ENCODE measurements at places on chromosomes 7 and 10.
A peak's percentile ranks its signal among the peaks of the same experiment; 100 is the strongest.

- DNase-seq: no peak
These were observed 106.0 kb downstream of the COL26A1 start for GRCh38 chr7:101468546-101469275.

DNA sequence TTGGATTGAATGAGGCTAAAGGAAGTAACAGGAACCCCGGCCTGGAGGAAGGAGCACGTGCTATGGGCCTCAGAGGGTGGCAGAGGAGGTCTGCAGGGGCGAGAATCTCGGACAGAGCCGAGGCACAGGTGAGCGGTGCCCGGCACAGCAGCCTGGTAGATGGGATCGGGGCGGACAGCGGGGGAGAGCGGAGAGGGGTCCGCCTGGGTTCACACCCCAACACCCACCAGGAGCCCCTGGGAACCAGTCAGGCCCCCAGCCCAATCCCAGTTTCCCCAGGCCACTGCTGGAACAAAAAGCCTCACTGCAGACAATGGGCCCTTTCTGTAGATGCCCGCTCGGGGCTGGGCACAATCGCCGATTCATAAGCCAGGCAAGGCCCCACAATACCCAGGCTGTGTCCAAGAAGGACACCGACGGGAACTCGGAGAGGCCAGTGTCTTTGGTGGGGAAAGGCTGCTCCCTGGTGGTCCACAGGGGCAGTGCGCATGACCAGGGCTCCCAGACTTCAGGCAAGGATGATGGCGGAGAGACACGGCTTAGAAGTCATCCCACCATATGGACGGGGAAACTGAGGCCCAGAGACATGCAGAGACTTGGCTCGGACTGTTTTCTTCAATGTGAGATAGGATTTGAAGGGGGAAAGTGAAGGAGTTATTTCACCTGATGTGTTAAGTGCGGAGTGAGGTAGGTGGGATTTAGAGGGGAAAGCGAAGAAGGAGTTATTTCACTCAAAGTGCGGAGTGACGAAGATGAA is 106.9 kb upstream of the GPR26 start:
- DNase-seq: peak; percentile 49

DNA sequence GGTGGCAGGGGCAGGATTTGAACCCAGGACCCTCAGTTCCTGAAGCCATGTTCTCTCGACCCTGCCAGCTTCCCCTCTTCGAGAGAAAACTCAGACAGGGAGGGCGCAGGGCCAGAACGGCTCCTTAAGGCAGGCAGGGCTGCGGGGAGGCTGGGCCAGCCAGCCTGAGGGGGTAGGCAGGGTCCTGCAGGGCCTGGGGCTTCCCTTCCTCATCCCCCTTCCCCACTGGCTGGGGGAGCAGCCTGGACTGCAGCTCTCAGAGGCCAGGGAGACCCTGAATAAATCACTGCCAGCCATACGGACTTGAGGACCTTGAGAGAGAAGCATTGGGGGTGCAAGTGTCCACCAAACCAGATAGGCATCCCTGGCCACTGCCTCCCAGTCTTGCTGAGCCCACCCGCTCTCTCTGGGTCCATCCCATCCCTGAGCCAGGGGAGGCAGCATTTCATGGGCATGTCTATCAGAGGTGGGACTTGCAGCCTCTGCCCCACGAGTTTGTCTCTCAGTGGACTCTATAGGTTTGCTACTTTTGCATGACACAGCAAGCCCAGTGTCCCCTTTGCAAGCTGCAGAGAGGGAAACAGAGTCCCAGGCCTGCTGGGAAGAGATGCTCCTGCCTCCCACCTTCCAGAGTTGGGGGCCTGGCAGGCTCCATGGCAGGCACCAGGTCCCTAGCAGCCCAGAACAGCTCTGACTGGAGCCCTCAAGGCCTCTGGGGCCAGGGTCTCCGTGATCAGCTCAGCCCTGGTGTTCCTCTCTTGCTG is 70.9 kb downstream of the MYL10 start:
- DNase-seq: no peak

DNA sequence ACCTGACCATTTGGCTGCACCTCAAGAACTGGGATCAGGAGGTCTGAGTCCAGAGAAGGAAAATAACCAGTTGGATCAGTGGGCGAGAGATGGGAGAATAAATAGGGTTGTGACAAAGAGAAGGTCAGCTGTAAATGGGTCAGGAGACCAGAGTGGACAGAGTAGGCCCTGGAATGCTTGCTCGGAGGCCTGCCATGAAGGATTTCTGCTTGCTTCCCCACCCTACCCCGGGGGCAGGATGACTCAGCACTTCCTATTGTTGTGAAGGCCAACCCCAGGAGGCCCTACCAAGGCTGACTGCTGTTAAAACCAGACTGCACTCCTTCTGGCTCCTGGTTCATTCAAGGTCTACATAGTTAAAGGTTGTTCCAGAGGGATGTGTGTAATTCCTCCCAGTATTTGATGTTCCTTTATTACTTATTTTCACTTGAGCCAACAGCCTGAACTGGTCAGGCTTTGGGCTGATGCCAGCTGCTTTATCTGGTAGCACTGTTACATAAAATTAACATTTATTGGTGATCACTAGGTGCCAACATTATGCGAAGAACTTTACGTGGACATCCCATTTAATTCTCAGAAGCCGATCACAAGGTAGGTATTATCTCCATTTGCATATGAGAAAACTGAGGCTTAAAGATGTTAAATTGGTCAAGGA is 27.3 kb upstream of the IFRD1 start:
- DNase-seq: peak; percentile 76

DNA sequence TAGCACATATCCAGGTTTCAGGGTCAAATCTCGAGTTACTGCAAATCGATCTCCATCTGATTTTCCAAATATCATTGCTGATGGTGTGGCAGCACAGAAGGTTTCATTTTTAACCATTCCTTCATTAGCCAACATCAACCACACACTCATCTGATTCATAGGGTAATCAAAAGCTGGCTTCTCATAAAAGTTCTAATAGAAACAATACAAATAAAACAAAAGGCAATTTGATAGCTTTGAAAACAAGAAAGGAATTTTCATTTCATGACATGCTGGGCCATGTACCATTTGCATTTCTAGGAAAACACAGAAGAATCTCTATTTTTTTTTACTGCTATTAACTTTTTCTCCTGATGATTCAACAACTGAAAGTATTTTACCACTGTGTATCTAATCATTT is 147.7 kb upstream of the SLC26A5 start:
- no peak for DNase-seq

DNA sequence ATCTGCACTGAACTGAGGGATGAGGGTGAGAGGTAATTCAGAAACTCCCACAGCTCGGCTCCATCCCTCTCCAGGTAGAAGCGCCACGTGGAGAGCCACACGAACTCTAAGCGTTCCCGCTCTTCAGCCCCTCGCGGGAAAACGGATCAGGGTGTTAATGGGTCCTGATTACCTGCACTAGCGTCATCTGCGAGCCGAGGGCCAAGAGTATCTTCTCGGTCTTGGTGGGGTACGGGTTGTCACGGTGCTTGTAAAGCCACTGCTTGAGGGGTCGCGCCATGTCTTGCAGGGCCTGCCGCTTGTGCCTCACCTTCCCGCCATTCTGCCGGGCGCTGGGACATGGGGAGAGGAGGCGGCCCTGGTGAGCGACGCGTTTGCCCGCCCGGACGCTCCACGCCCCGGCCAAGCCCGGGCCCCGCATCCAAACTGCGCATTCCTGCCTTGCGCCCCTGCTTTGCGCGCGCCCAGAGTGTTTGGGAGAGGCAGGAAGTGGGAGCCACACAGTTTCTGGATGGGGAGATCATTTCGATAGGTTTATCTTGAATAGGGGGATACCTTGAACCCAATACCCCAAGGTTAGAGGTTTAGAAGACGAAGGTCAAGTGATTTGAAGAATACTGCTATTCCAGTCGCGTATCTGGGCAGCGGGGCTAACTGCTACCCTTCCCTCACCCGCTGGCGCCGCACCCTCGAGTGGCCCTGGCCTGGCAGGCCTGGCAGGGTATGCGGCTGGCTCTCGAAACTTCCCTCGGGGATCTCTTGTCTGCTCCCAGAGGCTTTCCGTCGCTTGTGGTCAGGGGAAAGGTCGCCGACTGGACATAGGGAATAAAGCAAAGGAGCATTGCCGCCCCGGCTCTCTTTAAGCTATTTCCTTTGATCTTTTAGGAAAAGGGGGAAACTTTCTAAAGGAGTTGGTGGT is 4.2 kb downstream of the MKX start:
- DNase-seq: no peak

DNA sequence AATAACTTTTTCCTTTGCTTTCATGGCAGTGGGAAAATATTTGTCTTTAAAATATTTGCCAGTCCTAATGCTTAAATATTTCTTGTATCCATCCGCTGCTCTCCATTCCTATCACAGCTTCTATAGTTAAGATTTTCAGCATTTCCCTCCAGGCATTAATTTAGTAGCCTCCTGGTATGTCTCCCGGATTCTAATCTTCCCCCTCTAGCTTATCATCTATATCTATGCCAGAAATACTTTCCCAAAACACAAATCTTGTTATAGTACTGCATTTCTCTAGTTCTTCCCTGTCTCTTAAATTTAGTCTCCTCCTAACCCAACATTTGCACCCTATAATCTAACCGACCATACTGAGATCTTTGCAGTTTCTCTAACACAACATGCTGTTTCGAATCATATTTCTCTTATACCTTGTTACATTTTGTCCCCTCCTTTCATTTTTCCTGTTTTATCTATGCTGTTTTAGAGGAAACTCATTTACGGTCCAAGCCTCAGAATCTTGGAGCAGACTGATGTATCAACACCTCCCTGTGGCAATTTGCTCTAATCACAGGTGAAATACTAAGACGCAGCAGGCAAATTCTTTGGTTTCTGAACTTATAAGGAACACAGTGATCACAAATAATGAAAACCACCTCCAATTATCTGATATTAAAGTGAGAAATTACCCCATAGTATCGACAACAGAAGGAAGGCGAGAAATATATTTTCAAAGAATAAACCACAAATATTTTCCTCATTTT is 10.3 kb downstream of the CNTNAP2 start:
- no peak for DNase-seq

All from NCI-H1417 (cell line).